ENCODE measurements at places on chromosomes 13 and 19.

GRCh38 chr19:7862413-7862951 is 11.7 kb downstream of the PRR36 start:
- peak; percentile 68 for DNase-seq

GRCh38 chr19:55368701-55369563 is 1.3 kb downstream of the IL11 start:
- DNase-seq: no peak

DNA sequence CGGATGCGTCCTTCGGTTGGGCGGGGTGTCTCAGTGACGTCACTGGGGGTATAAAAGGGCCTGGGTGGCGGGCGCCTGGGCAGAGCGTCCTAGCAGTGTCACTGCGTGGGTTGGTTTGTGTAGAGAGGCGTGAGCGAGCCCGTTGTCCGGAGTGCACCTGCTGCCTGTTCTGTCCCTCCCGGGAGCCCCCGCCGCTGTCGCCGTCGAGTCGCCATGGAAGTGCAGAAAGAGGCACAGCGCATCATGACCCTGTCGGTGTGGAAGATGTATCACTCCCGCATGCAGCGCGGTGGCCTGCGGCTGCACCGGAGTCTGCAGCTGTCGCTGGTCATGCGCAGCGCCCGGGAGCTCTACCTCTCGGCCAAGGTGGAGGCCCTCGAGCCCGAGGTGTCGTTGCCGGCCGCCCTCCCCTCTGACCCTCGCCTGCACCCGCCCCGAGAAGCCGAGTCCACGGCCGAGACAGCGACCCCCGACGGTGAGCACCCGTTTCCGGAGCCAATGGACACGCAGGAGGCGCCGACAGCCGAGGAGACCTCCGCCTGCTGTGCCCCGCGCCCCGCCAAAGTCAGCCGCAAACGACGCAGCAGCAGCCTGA is 2.9 kb downstream of the IER2 start:
- DNase-seq: peak; percentile 96

DNA sequence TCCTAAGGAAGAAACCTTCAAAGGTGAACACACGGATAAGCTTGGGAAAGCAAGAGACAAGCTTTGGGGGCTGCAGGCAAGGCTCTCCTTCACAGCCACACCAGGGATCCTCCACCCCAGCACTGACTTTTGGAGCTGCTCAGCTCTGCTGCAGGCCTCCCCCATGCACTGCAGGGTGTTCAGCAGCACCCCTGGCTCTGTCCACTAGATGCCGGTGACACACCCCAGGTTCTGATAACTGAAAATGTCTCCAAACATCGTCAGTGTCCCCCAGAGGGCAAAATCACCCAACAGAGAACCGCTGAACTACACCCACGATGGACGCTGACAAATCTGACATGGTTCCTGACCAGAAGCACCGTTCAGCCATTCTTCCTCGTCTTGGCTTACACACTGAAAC is 90.5 kb downstream of the STK24 start:
- DNase-seq: no peak

- DNase-seq: no peak
These were observed 18.9 kb upstream of the ZNF14 start for GRCh38 chr19:19751846-19752245.

DNA sequence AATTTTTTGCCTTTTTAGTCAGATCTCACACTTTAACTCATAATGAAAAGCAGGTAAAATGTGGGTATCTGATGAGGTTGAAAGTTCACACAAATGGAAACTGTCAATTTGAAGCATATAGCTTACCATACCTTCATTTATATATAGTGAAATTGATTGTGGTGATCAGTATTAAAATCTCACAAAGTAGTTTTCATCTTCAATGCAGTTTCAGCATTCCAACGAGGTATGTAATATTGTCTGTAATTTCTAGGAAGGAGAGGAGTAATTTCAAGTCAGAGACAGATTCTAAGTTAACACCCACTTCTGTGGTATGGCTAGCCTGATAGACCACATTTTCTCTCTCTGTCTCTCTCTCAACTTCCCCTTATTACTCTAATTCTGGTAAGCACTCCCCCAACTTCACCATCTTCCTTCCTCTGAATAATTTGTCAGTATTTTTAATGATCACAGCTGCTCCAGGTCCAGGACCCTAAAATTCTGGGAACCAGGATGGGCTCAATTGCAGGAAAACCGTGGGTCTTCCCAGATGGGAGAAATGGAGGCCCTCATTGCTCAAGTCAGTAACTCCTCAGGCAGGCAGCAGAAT is 455.7 kb downstream of the FGF9 start:
- DNase-seq: no peak

- DNase-seq: no peak
These were observed 4.2 kb downstream of the TMEM259 start for GRCh38 chr19:1016647-1017114.

GRCh38 chr19:53670345-53670744 is 38.5 kb downstream of the DPRX start:
- DNase-seq: no peak

GRCh38 chr19:18650468-18651041 is 13.7 kb downstream of the KLHL26 start:
- DNase-seq: no peak

DNA sequence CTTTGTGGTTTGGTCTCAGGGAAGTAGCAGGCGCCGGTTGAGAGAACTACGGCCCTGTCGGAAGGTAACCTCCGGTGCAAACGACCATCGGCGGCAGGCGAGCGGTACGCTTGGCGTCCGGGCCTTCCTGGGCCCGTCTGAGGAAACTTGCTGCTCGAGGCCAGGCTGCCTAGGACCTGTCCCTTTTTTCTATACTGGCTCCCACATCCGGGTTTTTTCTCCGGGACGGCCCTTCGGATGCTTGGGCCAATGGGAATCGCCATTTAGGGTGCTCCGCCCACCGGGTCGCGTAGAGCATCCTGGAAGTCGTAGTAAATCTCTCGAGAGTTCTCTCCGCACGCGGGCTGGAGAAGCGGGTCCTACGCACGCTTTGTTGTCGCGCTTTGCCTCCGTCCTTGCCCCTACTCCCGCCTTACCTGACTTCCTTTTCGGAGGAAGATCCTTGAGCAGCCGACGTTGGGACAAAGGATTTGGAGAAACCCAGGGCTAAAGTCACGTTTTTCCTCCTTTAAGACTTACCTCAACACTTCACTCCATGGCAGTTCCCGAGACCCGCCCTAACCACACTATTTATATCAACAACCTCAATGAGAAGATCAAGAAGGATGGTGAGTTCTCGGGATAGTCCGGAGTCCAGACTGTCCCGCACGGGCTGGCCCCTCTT is at the start of gene SNRPA:
TSS of gene SNRPA (plus strand) at position 330 of the 664 bp plus-strand sequence. CDS start at position 536, 206 bp downstream.
- peak; percentile 98 for DNase-seq

GRCh38 chr13:55617241-55617640 is 1523.5 kb upstream of the PRR20A start:
- no peak for DNase-seq

DNA sequence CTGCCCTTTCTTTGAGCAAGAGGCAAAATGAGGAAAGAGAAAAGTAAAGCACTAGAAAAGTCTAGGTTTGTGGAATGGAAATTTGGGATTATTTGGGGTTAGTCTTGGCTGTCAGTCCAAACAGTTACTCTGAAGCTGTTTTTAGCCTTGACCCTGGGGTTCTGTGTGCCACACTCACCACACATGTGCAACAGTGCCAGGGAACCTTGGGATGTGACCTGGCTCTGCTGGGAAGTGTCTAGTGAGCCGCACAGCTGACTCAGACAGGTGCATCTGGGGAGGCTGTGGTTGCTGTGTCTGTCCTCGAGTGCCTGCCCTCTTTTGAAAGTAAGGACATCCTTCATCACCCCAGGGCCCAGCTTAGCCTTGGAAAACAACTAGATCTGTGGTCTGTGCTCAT is 15.8 kb downstream of the MICOS13 start:
- no peak for DNase-seq

- peak; percentile 25 for DNase-seq
These were observed 16.1 kb upstream of the MADCAM1 start for GRCh38 chr19:480016-480855.

DNA sequence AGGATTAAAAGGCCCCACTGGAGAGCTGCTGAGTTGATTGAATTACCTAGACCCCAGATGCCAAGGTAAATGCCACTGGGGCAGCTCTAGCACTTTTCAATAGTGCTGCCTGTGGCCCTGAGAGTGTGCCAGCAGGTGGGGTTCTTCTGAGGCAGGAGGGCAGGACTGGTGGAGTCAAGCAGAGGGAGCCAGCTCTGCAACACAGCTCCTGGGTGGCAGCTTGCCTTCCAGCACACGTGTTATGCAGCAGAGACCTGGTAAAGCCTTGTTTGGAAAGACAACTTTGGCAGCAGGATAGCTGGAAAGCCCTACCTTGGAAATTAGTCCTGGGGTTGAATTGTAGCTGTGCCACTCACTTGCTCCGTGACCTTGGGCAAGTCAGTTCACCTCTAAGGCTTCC is 306.6 kb downstream of the ATP8A2 start:
- DNase-seq: peak; percentile 2

- DNase-seq: no peak
These were observed 25.7 kb upstream of the WASF3 start for GRCh38 chr13:26531742-26532141.

- peak; percentile 62 for DNase-seq
These were observed 776 bp upstream of the NCLN start for GRCh38 chr19:3184847-3185460.

GRCh38 chr13:91174886-91175501 is 172.5 kb upstream of the MIR17HG start:
- DNase-seq: no peak

DNA sequence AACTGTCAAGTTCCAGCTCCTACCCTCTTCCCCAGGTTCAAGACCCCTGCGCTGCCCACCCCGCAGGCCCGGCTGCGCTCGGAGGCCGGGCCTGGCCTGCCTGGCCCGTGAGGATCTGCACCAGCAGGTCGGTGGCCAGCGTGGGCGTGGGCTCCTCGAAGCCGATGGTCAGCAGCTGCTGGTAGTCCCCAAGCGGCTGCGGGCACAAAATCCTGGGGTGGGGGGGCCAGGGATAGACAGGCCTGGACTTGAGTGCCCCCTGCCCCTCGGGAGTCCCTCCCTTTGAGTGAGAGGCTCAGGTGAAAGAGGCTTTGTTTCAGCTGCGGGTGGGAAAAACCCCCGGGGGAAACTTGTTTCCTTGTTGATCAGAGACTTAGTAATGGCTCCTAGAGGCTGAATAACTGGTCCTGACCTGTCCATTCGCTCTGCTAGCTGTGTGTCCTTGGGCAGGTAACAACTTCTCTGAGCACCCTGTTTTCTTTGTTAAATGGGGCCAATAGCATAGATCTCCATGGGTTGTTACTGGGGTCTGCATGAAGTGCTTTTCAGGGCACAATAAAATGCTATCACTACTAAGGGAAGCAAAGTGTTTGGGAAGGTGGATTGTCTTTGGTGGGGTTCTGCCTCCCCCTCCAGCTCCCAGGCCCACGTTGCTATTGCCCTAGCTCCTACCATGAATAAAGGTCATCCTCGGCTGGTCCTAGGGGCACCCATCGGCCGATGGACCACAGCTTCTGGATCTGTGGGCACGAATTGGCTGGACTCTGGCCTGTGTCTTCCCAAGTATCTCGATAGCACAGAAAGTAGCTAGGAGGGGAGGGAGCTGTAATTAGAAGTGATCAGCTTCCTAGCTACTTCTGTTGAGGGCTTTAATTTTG is 3.5 kb downstream of the C19orf67 start:
- no peak for DNase-seq

GRCh38 chr19:19549804-19550464 is 11.9 kb downstream of the CILP2 start:
- no peak for DNase-seq

- no peak for DNase-seq
These were observed 256.0 kb downstream of the UQCRFS1 start for GRCh38 chr19:28956961-28957360.

GRCh38 chr13:48303359-48304142 is at the start of gene RB1:
RB1 (plus strand) TSS chr13:48303751; CDS start chr13:48303913, 162 bp downstream.
- DNase-seq: peak; percentile 90

DNA sequence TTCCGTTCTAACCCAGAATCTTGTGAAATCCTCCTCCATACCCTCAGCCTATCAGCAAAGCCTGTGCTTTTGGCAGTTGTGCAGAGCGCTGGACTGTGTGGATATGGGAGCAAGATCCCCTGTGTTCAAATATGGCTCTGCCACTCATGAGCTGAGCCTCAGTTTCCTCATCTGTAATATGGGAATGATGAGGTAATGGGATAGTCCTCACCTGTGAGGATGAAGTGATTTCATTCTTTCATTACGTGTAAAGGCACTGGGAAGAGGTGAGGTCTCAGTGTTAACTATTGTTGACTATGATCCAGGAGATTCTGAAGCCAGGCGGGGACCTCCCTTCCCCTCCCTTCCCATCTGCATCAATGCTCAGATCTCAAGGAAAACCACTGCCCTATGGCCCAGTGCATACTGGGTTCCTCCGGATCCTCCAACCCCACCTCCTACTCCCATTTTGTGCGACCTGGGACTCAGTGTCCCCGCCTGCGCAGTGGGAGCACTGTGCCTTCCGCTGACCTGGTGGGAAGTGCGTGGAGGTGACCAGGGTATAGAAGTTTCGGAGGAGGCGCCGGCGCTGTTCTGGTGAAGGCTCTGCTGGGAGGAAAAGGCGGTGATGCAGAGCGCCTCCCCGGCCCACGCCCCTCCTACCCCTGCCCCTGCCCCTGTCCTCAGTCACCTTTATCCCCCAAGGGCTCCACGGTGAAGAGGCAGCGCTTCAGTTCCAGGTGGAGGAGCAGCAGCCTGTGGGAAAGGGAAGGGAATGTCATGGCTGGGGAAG is 5.0 kb downstream of the FUZ start:
- no peak for DNase-seq

DNA sequence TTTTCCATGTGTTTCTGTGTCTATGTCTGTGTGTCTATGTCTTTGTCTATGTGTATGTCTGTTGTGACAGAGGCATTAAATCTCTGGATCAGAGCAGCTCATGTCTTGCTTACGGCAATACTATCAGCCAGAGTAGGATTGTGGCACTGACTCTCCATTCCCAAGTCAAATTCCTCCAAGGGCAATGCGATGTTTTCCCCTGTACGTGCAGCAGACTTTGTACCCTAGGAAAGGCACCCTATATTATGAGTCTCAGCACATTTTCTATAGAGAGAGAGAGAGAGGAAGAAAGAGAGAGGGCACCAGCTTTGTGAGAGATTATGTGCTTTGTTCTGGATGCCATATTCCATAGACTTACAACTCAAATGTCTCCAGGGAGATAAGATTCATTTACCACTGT is 11.1 kb downstream of the CYP4F3 start:
- no peak for DNase-seq

DNA sequence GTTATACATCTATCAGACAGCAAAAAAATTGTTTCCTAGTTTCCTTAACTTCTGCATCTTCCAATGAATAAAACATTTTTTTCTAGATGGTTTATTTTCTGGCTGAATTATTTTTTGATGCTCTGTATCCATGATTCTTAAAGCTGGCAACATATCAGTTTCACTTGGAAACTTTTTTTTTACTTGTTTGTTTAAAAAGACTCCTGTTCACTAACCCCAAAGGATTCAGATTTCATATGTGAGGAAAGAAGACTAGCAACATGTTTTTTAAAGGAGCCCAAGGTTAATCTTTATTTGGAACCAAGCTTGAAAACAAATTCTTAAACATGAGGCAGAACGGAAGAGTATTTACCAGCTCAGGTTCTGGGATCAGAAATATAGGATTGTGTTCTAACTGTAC is 632.3 kb downstream of the SLITRK6 start:
- DNase-seq: no peak
